ENCODE measurements at places on chromosomes 2 and 18.

GRCh38 chr2:215921895-215922294 is 91.5 kb downstream of the MREG start:
- DNase-seq, result peak; percentile 88

GRCh38 chr2:145654746-145655145 is 1134.8 kb upstream of the ZEB2 start:
- DNase-seq, result peak; percentile 34

- DNase-seq, result peak; percentile 60
Measured at GRCh38 chr2:201450954-201451291, 335 bp downstream of the TRAK2 start.

GRCh38 chr18:73244401-73244800 is 376.6 kb upstream of the NETO1 start:
- peak; percentile 8 for DNase-seq

- no peak for DNase-seq
Measured at GRCh38 chr2:233399306-233400225, 45.3 kb downstream of the DGKD start.

DNA sequence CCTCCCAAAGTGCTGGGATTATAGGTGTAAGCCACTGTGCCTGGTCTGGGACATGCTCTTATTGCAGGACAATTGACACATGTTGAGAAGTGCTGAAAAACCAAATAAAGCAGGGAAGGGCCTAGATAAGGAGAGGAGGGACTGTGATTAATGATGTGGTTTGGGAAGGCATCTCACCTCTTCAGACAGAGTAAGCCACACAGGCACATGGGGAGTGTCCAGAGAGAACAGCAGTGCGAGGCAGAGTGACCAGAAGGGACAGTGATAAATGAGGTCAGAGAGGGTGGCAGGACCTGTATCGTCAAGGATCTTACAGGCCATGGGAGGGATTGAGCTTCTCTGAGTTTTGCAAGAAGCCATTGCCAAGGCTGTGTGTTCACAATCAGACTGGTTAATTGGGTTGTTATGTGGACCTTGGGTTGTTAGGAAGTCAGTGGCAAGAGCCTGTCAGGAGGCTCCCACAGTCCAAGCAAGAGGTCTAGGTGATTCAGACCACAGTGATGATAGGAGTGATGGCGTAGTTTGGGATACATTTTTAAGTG is 58.5 kb downstream of the EIF5B start:
- DNase-seq, result no peak

DNA sequence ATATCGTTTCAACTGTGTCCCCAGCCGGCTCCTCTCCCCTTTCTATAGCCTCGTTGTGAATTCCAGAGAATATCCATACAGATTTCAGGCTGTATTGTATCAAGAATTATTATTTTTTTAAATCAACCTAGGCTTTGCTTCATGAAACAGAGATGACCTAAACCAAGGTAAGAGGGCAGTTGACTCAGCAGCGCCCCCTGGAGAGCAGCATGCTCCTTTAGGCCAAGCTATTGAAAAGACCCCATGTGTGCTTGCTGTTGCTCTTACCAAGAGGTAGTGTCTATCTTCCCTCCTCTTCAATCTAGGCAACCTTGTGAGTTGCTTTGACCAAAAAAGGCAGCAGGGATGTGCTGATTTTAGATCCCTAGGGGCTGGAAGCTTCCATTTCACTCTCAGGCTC is 426.7 kb upstream of the SMIM21 start:
- peak; percentile 7 for DNase-seq

DNA sequence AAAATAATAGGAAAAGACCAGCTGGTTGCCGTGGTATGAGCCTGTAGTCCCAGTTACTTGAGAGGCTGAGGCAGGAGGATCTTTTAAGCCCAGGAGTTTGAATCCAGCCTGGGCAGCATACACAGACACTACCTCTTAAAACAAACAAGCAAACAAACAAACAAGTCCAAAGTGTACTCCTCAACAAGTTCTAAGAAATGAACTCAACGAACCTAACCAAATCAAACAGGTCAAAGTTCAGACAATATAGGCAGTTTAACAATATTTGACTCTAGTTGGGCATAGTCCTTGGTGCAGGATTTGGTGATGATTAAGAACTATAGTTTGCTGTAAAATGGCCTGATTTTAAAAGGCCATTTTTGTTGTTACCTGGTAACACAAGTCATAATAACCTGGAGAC is 41.9 kb upstream of the RHOB start:
- DNase-seq, result no peak

- DNase-seq, result no peak
Measured at GRCh38 chr2:119142824-119143223, 15.7 kb downstream of the C1QL2 start.

- DNase-seq, result peak; percentile 91
Measured at GRCh38 chr2:30231212-30231995, at the start of gene LBH. Gene LBH, plus strand, starts transcription at chr2:30231534. Its CDS starts 205 bp downstream, at chr2:30231739.

DNA sequence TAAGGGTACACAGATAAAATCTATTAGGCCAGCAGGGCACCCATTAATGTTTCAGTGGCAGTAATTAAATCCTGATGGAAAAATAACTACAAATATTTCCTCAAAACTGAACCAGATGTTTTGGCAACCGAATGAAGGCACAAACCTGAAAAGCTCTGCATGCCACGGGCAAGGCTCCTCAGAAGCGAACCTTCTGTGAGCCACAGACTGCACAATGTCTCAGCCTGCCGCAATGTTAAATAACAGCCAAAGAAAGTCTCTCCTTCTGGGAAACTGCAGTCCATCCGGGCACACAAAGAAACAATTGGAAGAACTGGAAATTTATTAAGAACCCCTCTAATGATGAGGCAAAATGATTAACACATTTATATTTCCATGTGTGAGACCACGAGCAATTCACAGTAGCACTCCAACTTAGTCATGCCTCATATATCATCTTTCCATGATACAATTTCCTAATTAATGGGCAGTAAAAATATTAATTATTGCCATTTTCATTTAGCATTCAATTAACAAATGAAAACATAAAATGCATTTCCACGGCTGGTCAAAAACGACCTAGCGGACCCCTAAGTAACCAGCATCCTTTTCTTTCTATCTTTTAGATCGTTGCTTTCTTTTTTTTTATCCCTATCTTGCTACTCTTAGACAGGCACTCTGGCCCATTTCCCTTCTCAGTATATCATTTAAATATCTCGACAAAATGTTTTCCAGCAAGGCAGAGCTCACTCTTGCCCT is 237.5 kb downstream of the EPHA4 start:
- DNase-seq, result peak; percentile 18

- DNase-seq, result peak; percentile 96
Measured at GRCh38 chr2:102103992-102104871, 38.3 kb upstream of the IL1R1 start.

DNA sequence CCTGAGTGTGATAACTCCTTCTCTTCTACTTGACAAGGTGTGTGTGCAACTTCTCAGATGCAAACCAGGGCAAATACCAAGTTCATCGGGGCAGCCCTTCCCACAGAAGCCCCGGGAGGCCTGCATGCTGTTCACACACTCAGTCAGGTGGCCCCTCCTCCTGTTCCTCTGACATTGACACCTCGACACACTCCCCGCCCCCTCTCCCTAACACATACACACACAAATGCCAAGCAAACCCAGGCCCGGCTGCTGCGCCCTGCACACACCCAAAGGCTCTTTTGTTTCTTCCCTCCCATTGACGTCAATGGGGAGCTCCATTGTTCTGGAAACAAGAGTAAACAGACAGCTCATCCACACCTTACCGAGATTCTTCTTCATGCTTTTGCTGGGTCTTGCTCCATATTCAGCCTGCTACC is 1.7 kb upstream of the PER2 start:
- no peak for DNase-seq

GRCh38 chr18:24535527-24536295 is 75.3 kb downstream of the HRH4 start:
- DNase-seq, result no peak

GRCh38 chr2:39059366-39059952 is 61.4 kb downstream of the SOS1 start:
- DNase-seq, result peak; percentile 49

- DNase-seq, result peak; percentile 25
Measured at GRCh38 chr2:182655750-182656149, 60.3 kb upstream of the DNAJC10 start.

GRCh38 chr18:45447355-45448265 is 167.7 kb upstream of the SLC14A2 start:
- DNase-seq, result no peak

- no peak for DNase-seq
Measured at GRCh38 chr18:3040173-3040572, 27.2 kb upstream of the LPIN2 start.

- peak; percentile 48 for DNase-seq
Measured at GRCh38 chr2:160278879-160279177, 78.8 kb upstream of the ITGB6 start.

DNA sequence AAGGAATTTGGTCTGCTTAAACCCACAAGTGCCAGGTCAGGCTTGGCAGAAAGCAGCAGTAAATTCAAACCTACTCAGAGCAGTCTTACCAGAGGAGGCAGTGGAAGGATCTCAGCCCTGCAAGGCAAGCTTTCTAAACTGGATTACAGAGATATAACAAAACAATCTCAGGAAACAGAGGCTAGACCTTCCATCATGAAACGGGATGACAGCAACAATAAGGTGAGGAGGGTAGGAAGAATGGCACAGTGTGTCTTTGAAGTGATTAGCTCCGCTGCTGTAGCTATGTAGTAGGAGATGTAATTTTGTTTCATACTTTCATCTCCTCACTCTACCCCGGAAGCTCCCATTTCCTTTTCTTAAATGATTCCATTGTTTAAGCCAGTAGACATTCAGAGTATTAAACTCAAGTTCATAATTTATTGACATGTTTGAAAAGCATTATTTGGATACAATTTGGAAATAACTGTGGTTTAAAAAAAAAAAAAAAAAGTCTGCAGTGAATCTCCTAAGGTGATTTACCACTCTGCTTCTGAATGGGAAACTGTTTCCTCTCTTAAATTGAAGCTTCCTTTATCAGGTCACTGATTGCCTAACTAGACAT is 29.4 kb upstream of the DYSF start:
- no peak for DNase-seq

- DNase-seq, result no peak
Measured at GRCh38 chr18:39441648-39442047, 1876.0 kb upstream of the CELF4 start.

DNA sequence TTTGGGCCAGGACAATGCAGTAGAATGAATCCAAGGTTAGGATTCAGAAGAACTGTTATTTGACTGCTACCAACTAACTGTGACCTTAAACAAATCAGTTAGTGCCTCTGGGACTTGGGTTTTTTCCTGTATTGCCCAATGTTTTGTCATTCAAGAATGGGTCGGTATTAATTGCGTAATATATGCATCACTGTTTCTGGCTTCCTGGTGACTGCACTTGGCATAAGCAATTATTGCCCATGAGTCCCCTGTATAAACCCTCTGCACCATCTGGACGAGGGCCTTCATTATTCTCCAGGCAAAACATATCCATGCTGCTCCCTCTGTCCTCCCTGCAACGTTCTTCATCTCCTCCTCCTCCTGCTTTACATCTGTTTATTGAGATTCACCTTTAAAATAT is 255.8 kb upstream of the LRRTM1 start:
- DNase-seq, result no peak

- DNase-seq, result no peak
Measured at GRCh38 chr2:200584639-200585038, 1.2 kb upstream of the AOX1 start.

DNA sequence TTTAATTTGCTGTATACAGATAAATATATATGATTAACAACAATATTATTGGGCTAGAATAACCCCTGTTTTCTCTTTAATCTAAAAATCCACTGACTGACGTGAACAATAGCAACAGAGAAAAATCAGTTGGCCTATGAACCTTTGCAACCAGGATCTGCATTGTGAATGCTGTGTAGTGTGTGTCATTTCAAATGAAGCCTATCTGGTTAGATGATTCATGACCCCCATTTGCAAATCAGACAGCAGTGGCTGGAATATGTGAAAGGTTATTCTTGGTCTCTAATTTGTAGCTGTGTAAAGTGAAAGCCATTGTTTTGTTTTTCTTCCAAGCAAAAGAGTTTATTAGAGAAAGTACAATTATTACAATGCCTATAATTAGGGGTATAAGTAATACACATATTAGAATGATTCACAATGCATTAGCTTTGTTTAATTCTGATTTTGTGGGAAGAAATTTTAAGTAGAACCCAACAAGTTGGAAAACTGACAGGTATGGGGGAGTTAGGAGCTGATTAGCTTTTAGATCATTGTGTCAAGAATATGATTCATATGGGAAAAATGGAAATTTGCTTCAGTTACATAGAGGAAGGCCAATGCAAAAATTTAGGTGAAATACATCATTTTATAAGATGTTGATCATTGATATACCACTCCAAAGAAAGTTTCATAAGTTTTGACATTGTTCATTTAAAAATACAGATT is 1362.2 kb upstream of the TMEFF2 start:
- no peak for DNase-seq

DNA sequence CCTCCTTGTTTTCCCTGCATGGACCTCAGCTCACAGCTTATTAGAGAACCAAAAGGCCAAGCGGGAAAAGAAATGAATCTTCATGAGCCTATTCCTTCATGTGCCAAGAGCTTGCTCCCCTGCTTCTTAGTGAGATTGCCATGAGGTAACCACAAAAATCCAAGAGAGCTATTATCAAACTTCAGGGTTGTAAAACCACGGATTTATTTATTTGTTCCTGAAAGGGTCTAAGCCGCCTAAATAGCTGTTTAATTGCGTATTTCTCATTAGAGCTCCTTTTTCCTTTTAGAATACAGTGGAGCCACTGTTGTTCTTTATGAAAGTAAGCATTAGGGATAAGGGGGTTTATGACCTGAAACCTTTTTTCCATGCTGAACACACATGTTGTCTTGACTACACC is 58.0 kb downstream of the SRD5A2 start:
- DNase-seq, result peak; percentile 74

- DNase-seq, result peak; percentile 54
Measured at GRCh38 chr2:96267159-96267971, 1.3 kb downstream of the CIAO1 start.

- peak; percentile 42 for DNase-seq
Measured at GRCh38 chr2:226362980-226363379, 436.6 kb downstream of the IRS1 start.

- peak; percentile 95 for DNase-seq
Measured at GRCh38 chr18:2173486-2173885, 397.8 kb downstream of the METTL4 start.

GRCh38 chr18:34203866-34204265 is 20.8 kb downstream of the NOL4 start:
- no peak for DNase-seq

- DNase-seq, result no peak
Measured at GRCh38 chr2:63249161-63249560, 198.5 kb downstream of the OTX1 start.
